Hematopoietic multipotent progenitor cell treated with erythropoietin and hydrocortisone succinate and interleukin-3 and kit ligand, for 15 days (in vitro differentiated cells): ENCODE measurements at places on chromosomes 1 and 21.
A peak's percentile ranks its signal among the peaks of the same experiment; 100 is the strongest.

DNA sequence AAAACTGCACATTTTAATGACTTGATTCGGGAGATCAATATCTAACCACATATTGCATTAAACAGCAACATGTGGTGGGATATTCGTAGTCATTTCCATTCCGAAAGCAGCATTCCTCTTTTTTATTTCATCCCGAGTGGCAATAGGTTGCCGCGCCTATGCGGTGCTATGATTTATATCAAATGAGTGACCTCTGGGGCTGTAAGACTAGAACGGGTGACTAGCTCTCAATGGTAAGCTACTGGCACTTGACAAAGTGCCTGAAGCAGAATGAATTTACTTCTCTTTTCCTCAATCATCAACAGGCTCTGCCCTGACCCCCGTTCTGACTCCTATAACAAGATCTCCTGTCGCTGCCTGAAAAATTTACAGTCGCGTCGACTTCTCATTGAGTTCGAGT, 162.3 kb downstream of the ZNF281 start:
- no peak for DNase-seq

GRCh38 chr1:9402256-9402616, 109.5 kb downstream of the SPSB1 start:
- no peak for DNase-seq

- DNase-seq = peak; percentile 24
Observed at GRCh38 chr1:24656046-24656445, 12.9 kb downstream of the SRRM1 start.

DNA sequence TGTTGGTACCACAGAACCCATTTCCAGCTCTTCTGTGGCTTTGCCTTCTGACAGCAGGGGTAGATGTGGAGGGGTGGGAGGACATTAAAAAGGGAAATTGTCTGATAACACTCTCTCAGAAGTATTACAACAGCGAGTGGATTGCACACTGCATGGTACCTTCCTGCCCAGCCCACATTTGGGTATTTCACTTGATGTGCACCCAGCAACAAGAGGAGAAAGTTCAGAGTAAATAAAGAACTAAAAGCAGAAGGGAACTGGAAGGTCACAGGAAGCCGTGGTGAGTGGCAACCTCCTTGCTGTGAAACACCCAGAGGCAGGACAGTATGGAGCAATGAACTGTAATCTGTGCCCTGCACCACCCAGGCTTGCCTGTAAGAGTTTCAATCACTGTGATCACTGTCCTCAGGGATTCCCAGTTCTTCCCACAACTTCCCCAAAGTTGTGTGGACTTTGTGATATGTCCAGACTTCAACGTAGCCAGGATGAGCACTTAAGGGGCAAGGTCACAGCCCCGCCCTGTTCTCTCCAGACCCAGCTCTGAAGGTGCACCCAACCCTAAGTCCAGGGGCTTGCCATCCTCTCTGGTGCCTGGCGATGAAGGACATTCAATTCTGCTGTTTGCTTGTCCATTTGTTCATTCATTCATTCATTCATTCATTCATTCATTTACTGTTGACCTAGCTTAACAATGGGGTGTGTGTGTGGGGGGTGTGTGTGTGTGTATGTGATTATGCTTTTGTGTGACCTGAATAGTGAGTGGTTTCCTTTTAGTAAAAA, 18.7 kb upstream of the F5 start:
- no peak for DNase-seq

GRCh38 chr1:39189592-39190041, 14.9 kb upstream of the MACF1 start:
- DNase-seq = no peak

- DNase-seq = no peak
Observed at GRCh38 chr1:177800400-177801088, 169.3 kb downstream of the SEC16B start.

- DNase-seq = no peak
Observed at GRCh38 chr1:77706321-77706720, 23.9 kb upstream of the ZZZ3 start.

DNA sequence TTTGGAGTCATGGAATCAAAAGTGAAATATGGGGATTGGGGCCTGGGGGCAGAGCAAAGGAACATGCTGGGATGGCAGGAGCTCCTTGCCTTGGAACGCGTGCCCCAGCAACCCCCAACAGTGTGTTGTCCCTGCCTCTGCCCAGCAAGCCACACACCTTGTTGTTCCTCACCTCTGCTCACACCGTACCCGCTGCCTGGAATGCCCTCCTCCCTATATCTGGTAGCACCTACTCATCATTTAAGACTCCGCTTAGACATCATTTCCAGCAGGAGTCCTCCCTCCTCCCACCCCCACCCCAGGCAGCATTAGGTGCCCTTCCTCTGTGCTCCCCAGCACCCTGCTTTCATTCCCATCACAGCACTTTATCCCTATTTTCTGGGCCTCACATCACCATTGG, 7.8 kb downstream of the NECTIN4 start:
- DNase-seq = no peak

- peak; percentile 97 for DNase-seq
Observed at GRCh38 chr1:151945725-151946722, 36.7 kb upstream of the THEM4 start.

DNA sequence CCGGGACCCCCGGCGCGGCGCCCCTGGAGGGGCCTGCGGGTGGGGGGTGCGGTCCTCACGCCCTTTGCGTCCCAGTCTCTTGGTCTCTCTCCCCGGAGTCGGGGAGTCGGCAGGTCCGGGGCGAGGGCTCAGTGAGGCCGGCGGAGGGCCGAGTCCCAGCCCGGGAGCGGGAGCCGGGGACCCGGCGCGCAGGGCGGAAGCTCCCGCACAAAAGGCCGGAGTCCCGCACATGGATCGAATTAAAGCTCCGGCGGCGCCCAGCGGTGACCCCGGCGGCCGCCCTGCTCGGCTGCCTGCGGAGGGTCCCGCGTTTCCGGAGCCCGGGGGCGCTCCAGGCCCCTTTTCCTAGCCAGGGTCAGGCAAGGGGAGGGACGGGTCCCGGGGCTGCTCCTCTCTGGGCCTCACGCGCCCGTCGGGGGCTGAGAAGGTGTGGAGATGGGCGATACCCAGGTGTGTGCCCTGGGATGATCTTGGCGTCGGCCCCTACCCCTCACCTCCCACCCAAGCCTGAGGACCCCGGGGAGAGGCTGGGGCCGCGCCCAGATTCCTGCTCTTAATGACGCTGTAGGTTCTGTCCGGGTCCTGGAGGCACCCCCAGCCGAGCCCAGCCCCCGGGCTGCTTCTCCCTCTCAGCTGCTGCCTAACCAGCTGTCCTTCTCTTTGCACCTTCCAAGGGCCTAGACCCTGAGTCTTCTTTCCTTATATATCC, 512 bp downstream of the FBLIM1 start:
- DNase-seq = no peak

DNA sequence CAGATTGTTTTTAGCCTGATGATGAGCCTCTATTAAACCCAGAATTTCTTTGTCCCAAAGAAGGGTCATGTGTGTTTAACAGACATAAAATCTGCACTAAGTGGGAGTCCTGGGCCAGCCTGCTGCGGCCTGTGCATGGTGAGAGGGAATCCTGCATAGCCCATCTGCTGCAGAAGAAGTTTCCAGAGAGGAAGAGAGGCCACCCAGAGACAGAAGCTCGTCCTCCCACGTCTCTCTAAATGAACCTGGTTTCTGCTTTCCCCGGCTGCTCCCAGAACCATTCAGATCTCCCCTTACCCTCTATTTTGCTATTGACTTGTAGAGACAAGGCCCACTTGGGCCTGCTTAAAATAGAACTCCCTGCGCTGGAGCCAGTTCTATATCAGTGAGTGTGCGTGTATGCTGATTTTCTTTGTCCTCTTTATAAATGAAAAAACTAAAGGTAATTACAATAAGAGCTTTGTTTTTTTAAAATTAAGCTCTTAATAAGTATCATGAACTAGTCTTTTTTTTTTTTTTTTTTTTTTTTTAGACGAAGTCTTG, 142.8 kb upstream of the RAB4A start:
- DNase-seq = no peak

- no peak for DNase-seq
Observed at GRCh38 chr1:247539215-247539614, 3.0 kb upstream of the OR2C3 start.

- DNase-seq = no peak
Observed at GRCh38 chr1:44239961-44240371, 26.7 kb downstream of the DMAP1 start.

GRCh38 chr1:42037161-42037560, 116.0 kb upstream of the GUCA2B start:
- DNase-seq = no peak

DNA sequence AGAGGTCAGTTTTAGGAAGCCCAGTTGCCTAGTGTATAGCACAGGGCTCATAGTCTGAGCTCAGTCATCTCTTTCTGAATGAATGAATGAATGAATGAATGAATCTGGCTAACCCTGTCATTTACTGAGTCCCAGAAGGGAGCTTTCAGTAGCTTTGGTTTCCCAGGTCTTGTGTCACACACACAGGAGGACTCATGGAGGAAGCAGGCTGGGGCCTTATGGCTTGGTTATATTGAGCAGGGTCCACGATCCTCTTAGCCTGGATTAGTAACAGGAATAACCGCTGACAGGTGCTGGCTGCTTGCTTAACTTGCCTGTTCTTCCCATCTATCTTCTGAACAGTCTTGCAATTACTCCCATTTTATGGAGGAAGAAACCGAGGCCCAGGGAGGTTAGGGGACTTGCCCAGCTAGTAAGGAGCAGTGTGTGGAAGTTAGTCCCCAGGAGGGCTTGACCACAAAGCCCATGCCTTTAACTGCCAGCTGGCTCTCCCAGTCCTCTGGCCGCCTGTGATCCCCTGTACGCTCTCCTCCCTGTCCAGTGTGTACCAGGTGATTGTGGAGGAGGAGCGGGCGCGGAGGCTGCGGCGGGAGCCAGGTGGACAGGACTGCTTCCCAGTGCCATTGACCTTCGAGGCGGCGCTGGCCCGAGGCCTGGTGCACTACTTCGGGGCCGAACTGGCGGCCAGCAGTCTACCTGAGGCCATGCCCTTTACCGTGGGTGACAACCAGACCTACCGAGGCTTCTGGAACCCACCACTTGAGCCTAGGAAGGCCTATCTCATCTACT, 46.0 kb downstream of the PTPRU start:
- DNase-seq = no peak

DNA sequence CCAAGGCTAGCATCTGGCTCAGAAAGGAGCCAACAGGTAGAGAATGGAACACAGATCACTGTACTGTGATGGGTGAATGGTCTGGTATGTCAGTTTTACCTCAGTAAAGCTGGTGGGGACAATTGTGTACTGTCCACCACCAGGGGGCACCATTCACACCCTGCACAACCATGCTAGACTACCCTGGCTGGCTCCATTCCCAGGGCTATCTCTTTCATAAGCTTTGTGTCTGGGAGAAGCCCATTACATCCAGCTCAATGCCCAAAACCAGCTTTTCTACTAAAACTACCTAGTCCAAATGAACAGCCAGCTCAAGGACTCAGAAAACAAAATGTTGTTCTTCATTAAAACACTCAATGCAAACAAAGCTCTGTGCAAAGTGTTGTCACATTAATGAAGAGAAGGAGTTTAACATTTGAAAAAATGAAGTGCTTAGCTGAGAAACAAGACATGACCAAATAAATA, 62.0 kb upstream of the RASAL2 start:
- DNase-seq = peak; percentile 58

DNA sequence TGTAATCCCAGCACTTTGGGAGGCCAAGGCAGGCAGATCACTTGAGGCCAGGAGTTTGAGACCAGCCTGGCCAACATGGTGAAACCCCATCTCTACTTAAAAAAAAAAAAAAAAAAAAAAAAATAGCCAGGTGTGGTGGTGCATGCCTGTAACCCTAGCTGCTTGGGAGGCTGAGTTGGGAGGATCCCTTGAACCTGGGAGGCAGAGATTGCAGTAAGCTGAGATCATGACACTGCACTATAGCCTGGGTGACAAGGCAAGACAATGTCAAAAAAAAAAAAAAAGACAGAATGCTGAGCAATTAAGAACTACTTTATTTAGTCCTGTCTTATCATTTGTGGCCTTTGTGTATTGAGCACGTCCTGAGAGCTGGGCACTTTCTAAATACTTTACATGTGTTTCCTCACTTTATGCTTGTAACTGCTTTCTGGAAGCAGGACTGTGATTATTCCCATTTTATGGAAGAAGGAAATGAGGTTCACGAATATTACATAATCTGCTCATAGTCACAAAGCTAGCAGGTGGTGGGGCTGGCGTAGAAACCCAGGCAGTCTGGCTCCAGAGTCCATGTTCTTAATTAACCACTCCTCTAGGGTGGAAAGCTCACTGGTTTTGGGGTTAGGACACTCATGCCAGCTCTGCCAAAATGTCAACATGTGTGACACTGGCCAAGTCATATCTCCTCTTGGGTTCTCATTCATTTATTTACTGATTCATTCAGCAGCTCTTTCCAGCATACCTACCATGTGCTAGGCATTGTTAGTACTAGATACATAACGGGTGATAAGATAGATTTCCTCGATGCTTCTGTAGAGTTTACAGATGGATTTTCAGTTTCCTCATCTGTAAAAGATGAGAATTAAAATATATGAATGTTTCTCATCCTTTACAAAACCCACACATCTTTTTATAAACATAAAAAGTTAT, 57.7 kb downstream of the DDR2 start:
- no peak for DNase-seq

GRCh38 chr1:29256979-29257804, 20.9 kb downstream of the PTPRU start:
- no peak for DNase-seq

- no peak for DNase-seq
Observed at GRCh38 chr21:35843911-35844667, 216.2 kb downstream of the SETD4 start.

- no peak for DNase-seq
Observed at GRCh38 chr1:147246044-147246690, 3.7 kb downstream of the CHD1L start.

DNA sequence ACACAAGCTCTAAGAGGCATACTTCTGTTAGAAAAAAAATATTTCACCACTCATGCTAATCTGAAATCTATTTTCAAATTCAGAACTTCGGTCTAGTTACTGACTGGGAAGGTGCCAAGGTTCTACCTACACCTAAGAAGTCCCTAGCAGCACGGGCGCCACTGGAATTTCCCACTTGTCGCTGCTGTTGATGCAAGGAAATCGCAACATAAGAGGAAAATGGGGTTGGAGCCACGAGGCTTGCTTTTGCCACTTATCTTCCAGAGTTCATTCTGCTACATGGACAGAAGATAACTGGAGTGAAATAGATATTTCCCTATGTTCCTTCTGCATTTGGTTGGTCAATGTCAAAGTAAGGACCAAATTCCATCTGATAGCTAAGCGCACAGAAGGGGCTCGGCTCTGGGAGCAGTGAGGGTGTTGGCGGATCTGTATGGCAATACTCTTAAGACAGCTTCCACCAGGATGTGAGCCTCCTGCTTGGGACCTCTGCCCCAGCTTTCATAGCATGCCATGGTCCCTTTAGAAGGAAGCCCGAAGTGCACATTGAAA, 47.2 kb downstream of the RCAN1 start:
- no peak for DNase-seq

GRCh38 chr1:95179205-95179986, 54.6 kb upstream of the RWDD3 start:
- DNase-seq = peak; percentile 97

DNA sequence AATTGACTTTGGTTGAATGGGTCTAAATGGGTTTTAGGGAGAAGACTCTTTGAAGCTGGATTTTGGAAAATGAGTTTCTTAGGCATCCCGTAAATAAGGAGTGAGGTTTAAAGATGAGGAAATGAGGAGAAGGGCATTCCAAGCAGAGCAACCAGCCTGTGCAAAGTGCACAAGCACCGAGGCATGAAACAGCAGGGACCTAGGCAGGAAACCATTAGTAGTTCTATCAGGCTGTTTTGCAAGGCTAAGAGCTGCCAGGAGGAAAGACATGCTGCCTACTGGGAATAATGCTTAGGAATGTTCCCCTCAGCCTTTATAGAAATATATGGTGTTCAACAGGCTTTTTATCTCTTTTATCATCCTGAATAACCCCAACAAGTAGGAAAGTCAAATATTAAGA, 153.1 kb upstream of the FGGY start:
- no peak for DNase-seq
